ENCODE measurements at places on chromosomes 7 and 10. TPM values are rescaled to one million over a fixed set of nuclear protein-coding genes. Genes with fewer than 3 reads are reported as not detected.

LIPM gene
- total RNA-seq, result not detected

AHR gene
- 29.7 TPM for total RNA-seq

CARD11 gene
- 2.0 TPM for total RNA-seq

TSC22D4 gene
- 16.6 TPM for total RNA-seq
